ENCODE measurements at places on chromosomes 5 and 9.

GRCh38 chr5:161446655-161447054, 99.9 kb downstream of the GABRB2 start:
- H3K27me3 ChIP-seq: no peaks in the 10 kb centered on the region
- H3K27ac ChIP-seq: no peak overlapping the region
- no peaks in the 10 kb centered on the region for H3K36me3 ChIP-seq
- no peak for DNase-seq
- no peak overlapping the region for H3K4me3 ChIP-seq
- H3K4me1 ChIP-seq: no peaks in the 10 kb centered on the region

DNA sequence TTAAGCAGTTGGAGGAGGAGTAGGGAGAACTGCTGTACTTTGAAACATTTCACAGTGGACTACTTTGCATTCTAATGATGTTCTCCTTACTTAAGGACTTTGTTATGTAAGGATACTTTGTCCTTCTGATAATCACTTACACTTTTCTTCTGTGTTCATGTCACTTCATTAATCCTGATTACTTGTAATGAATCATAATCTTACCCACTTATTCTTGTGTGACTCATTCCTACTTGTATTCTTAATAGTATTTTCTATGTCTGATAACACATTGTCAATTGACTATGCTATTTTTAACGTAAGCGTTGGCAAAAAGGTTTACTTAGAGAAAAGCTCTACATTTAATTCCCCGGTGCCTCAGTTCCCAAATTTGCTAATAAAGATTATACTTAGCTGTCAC, 63.8 kb downstream of the GHR start:
- no peak for DNase-seq
- H3K4me1 ChIP-seq: peaks cover 24% of the 10 kb centered on the region
- H3K4me3 ChIP-seq: no peak overlapping the region
- no peak overlapping the region for H3K27ac ChIP-seq
- H3K27me3 ChIP-seq: no peaks in the 10 kb centered on the region
- H3K36me3 ChIP-seq: no peaks in the 10 kb centered on the region

DNA sequence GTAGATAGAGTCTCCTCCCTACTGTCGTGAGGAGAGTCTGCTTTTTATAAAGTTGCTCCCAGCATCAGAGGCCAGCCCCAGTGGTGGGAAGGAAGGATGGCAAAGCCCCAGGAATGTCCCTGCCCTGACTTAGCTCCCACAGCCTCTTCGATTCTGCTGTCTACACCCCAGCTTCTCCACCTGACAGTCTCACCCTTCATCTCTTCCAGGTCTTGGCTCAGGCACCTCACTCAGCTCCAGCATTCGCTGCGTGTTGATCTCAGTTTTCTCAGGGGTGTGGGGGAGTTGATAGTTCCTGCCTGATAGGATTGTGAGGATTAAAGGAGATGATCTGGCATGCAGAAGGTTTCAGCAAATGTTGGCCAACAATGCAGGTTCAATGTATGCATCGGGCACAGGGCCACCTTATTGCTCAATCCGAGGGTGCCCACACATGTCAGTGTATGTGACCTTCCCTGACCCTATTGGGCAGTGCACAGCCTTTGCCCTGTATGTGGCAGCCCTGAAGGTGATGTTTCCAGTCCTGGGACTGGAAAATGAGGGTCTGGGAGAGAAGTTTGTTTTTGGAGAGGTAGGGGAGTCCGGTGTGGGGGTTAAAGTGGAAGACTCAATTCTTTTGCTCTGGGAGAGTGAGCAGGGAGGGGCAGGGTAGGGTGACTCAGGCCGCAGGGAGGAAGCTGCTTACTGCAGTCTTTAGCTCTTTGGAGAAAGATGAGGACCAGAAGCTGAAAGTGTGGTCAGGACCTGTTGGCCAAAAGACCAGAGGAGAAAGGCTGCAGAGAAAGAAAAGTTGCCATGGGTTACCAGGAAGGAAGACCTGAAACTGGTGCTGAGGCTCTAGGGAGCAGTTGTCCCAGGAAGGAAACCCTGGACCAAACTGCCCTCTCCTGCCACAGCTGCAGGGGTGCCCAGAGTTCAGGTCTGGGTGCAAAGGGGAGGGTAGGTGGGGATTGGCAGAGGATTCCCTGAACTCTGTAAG, 153.2 kb downstream of the MACROH2A1 start:
- no peak overlapping the region for H3K27ac ChIP-seq
- no peaks in the 10 kb centered on the region for H3K4me1 ChIP-seq
- no peaks in the 10 kb centered on the region for H3K27me3 ChIP-seq
- no peaks in the 10 kb centered on the region for H3K36me3 ChIP-seq
- H3K4me3 ChIP-seq: no peak overlapping the region
- peak; percentile 48 for DNase-seq

GRCh38 chr5:159184858-159185381, 24.4 kb downstream of the RNF145 start:
- H3K27ac ChIP-seq: peak overlapping the region; percentile 31
- no peak overlapping the region for H3K4me3 ChIP-seq
- no peaks in the 10 kb centered on the region for H3K27me3 ChIP-seq
- DNase-seq: no peak

DNA sequence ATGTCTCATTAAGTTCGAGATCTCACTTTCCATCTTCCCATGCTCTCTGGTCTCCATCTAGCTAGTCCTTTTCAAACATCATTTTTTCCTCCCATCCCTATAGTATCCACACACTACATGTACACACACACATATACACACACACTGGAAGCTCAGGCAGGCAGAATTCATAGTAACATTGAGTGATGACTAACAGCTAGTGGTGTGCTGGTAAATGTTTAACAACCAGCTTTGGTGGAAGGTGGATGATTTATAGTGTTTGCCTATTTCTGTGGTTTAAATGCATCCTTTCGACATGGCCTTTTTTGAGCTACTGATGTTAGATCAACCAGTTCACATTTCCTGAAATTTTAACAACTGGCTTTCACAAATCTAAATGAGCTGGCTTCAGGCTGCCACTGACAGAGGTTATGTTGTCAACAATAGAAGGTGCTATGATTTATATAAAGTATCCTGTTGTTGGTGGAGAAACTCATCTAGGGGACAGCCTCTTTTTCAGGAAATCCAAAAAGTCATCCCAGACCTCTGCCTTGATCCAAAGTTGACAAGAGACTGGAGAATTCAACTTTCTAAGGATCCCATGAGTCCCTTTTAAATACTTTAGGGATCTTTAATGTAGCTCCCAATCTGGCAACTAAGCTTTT, 117.8 kb downstream of the CCDC192 start:
- H3K27ac ChIP-seq: no peak overlapping the region
- no peaks in the 10 kb centered on the region for H3K4me1 ChIP-seq
- H3K4me3 ChIP-seq: no peak overlapping the region
- H3K27me3 ChIP-seq: no peaks in the 10 kb centered on the region
- DNase-seq: no peak

DNA sequence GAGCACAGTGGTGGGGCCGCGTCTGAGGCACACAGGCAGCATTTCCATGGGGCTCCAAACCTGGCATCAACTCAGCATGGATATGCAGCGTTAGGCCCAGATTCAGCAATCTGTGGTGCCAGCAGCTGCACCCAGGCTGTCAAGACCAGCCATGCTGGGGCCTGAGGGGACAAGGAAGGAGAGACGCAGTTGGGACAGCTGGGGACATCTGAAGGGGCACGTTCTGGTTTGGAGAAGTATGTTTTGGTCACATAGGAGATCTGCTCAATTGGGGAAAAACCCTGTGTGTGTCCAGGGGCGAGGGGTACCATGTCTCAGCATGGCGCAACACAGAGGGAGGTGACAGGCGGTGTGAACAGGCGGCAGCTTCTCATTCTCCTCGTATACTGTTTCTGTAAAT, 66.6 kb upstream of the ECM2 start:
- H3K4me3 ChIP-seq: no peak overlapping the region
- no peaks in the 10 kb centered on the region for H3K4me1 ChIP-seq
- no peak for DNase-seq
- no peaks in the 10 kb centered on the region for H3K36me3 ChIP-seq

DNA sequence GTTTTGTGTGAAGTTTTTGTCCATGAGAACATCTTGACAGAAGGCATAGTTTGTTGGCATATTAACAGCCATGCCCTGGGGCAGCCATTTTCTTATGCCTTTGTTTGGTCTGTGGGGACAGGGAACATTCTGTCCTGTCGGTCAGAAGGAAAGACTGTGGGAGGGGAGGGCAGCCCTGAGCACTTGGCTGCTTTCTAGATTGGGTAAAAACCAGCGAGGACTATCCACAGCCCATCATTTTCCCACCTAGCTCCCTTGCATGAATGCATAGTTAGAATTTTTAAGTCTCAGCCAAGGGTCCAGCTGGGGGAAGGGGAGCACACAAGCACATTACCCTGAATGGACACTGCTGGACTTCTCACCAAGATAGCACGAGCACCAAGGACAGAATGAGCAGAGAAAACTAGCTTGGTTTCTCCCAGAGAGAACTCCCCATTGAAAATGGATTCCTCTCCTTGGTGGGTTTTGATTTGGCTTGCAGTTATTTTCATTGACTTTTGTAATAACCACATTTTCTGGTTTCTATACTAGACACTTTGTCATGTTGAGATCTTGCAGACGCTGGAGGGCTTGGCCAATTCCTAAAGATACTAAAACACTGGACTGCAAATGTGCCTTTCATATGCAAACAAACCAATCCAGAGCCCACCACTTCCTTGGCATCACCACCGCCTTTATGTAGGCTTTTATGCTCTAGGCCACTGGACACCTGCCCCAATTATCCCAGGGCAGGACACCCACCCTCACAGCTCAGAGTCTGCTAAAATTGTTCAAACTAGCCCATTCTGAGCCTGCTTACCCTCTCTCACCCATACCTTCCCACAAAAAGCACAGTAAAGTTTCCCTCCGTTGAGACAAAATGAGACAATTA, 129.9 kb downstream of the BOD1 start:
- H3K4me1 ChIP-seq: no peaks in the 10 kb centered on the region
- H3K4me3 ChIP-seq: no peak overlapping the region
- peak; percentile 38 for DNase-seq
- H3K36me3 ChIP-seq: no peaks in the 10 kb centered on the region
- H3K27me3 ChIP-seq: no peaks in the 10 kb centered on the region

- DNase-seq: no peak
- no peak overlapping the region for H3K27ac ChIP-seq
- H3K4me3 ChIP-seq: no peak overlapping the region
- no peaks in the 10 kb centered on the region for H3K27me3 ChIP-seq
- no peaks in the 10 kb centered on the region for H3K36me3 ChIP-seq
These were observed 279.1 kb downstream of the TLE1 start for GRCh38 chr9:81410201-81410600.

- H3K27me3 ChIP-seq: no peaks in the 10 kb centered on the region
- DNase-seq: no peak
- H3K27ac ChIP-seq: no peak overlapping the region
- H3K4me1 ChIP-seq: no peaks in the 10 kb centered on the region
- H3K36me3 ChIP-seq: no peaks in the 10 kb centered on the region
These were observed 93.3 kb downstream of the KIAA0825 start for GRCh38 chr5:94524841-94525697.

GRCh38 chr9:87216897-87217455, 269.7 kb upstream of the GAS1 start:
- no peaks in the 10 kb centered on the region for H3K27me3 ChIP-seq
- no peaks in the 10 kb centered on the region for H3K4me1 ChIP-seq
- no peak overlapping the region for H3K27ac ChIP-seq
- DNase-seq: no peak
- no peak overlapping the region for H3K4me3 ChIP-seq

DNA sequence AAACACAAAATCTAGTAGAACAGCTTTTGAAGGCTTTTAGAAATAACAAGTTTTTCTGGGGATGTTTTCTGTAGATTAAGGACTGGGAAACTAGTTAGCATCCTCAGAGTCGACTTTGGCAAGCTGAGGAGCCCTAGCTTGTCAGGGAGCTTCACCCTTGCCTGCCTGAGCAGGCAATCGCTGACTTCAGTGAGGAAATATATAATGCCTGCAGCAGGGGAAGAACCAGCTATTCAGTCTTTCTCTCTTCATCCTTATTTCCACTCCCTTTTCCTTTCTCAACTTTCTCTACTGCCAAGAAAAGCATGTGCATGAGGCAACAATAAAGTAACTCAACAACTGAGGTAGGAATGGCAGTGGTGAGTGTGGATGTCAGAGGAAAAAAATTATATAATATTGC, 54.7 kb downstream of the PLK2 start:
- H3K27ac ChIP-seq: no peak overlapping the region
- no peak for DNase-seq
- no peaks in the 10 kb centered on the region for H3K27me3 ChIP-seq
- H3K4me3 ChIP-seq: no peak overlapping the region

DNA sequence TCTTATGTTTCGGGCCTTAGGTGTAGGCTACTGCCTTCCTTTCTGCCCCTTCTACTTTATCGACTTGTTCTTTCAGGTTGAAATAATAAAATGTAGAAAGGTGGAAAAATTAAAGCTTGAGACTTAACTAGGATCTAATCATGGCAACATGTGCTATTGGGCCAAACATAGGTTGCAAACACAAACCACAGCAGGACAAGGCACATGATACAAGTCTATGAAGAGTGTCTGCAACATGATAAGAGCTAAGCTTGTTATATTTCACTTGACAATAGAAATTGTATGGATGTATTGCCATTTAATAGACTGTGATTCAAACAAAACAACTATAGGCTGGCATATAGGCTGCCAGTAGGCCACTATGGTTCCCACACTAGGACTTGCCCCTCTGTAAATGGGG, 1.7 kb upstream of the ERAP2 start:
- no peaks in the 10 kb centered on the region for H3K36me3 ChIP-seq
- no peaks in the 10 kb centered on the region for H3K27me3 ChIP-seq

DNA sequence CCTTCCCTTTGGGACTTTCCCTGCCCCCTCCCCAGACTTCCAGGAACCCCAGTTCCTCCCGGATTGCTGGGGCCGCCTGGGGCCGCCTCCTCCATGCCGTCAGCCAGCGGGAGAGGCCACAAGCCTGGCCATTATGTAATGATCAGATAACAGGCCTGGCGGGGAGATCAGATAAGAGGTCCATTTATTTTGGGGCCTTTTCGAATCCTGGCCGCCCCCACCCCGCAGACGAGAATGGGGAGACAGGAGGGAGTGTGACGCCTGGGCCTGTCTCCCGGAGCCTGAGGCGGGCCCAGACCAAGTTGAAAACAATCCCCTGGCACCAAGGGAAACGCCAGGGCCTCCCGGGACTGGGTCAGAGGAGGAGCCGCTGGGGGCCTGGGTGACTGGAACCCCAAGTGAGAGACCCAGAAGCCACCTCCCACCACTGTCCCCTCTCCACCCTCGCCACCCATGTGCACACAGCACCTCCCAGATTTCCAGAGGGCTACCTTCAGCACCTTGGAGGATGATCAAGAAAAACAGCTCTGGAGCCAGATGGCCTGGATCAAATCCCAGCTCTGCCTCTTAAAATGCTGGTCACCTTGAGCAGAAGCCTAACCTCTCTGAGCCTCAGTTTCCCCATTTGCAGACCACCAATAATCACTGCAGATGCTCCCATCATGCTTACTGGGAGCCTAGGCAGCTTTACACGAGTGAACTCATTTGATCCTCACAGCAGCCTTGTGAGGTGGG, 7.8 kb downstream of the ENG start:
- H3K36me3 ChIP-seq: peaks cover 40% of the 10 kb centered on the region
- peak overlapping the region; percentile 79 for H3K27ac ChIP-seq

All from right atrium auricular region (tissue), 2 donors.